CD4-positive, alpha-beta T cell treated with Interleukin-4 for 4 hours (primary cell): ENCODE measurements at places on chromosomes 7 and 10.

GRCh38 chr10:74305730-74306129 is 154.7 kb downstream of the ADK start:
- no peak for DNase-seq

DNA sequence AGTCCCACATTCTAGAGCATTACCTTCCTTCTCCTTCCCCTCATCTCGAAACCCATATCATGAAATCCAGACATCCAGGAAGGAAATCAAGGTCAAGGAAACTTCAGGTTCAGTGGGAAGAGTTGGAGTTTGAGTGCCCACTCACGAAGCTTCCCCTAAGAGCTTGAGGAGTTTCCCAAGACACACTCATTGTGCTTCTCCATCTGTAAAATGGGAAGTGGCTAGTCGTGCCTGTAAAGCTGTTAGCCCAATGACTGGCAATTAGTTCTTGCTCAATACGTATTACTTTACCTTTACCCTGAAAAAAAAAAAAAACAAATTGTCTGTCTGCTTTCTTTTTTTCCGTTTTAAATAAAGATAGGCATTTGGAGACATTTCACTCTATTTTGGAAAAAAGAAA is 42.3 kb downstream of the GPAM start:
- no peak for DNase-seq

- no peak for DNase-seq
These were observed 182.2 kb downstream of the ADK start for GRCh38 chr10:74333174-74333573.

DNA sequence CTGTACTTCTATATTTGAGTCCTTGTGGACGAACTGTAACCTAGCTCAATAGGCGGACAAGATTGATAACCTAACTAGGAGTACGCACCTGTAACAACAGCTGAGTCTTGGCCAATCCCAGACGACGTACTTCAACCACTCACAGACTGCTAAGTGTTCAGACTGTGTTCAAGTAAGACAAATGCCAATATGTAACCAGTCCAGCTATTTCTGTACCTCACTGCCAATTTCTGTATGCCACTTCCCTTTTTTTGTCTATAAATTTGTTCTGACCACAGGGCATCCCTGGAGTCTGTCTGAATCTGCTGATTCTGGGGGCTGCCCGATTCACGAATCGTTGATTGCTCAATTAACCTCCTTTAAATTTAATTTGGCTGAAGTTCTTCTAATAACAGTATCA is 32.2 kb downstream of the HACD1 start:
- DNase-seq = no peak

- DNase-seq = no peak
These were observed 453.5 kb downstream of the AUTS2 start for GRCh38 chr7:70051726-70052125.

GRCh38 chr10:49384268-49384953 is 11.5 kb downstream of the DRGX start:
- DNase-seq = no peak

DNA sequence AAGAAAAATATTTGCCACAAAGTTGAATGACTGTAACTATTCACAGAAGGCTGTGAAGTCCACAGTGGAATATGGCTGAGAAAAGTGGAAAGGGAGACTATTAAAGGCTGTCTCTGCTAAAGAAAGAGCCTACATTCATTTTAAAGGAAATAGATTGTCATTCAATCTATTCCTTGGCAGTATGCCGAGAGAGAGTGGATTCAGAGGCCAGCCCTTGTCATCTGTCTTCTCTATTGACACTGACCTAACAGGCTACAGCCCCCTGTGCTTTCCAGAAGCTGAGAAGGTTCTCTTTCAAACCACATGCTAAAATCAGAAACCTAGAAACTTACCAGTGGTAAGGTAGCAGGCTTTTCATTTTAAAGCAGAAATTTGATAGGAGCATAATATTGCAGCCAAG is 12.1 kb downstream of the ODAD2 start:
- no peak for DNase-seq

GRCh38 chr7:117165656-117166055 is 157.2 kb downstream of the WNT2 start:
- no peak for DNase-seq

DNA sequence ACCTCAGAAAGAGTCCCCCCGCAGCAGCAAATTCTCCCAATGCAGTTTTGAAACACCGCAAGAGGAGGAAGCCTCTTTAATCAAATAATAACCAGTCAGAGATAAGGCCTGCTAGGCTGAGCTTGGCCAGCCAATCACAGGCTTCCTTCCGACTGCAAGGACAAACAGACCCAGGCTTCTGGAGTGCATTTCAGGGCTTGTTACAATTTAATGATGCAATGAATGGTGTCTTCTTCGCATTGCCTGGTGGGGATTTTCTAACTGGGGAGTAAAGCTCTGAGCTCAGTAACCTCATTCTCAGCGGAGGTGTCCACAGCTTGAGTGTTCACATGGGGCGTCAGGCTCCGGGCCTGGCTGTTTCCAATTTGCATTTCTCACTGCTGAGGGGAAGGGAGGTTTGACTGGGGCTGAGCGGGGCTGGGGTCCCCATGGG is 31.8 kb upstream of the GPAM start:
- no peak for DNase-seq

- no peak for DNase-seq
These were observed 129.2 kb downstream of the RPS24 start for GRCh38 chr10:78162853-78163252.

DNA sequence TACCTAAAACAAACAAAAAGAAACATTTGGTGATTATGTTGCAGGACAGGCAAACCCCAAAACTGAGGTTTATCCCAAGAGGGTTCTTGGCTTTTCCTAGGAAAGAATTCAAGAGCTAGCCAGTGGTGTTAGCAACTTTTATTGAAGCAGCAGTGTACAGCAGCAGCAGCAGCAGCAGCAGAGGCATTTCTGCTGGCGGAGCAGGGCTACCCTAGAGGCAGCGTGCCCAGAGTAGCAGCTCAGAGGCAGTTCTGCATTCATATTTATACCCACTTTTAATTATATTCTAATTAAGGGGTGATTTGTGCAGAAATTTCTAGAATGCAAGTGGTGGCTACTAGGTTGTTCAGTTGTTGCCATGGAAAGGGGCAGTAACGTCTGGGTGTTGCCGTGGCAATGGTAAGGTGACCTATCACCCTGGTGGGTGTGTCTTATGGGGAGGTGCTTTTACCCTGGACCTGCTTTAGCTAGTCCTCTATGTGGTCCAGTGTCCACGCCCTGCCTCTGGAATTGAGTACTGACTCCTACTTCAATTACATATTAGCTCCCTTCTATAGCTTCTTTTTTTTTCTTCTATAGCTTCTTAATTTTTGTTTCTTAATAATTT is 53.9 kb downstream of the VCL start:
- no peak for DNase-seq

DNA sequence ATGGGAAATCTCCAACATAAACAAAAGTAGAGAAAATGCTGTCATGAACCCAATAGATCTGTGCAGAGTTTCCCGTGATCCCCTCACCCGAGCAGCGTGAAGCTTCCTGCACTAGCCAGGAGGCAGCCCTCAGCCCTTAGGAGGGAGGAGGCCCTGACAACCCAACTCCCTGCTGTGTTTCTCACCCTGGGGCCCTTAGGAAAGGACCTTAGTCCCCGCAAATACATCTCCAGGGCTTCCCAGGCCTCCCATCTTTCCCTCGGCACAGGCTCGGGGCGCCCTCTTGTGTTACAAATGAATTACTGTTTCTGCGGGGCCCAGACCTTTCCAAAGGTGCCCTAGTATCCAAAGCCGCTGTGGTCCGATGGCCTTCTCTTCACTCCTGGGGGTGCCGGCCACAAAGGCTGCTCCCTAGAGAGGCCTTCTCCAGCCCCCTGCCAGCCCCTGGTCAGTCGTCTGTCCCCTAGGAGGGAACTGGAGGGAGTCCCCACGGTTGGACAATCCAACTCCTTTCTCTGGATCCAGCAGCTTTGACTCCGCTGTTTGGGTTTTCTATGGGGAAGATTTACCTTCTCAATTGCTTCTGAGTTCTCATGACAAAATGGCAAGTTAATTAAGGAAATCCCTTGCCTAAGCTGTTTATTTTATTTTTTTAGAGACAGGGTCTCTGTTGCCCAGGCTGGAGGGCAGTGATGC is 49.9 kb upstream of the SH2B2 start:
- peak; percentile 24 for DNase-seq

GRCh38 chr10:126229686-126230085 is 158.6 kb downstream of the ADAM12 start:
- DNase-seq = no peak

DNA sequence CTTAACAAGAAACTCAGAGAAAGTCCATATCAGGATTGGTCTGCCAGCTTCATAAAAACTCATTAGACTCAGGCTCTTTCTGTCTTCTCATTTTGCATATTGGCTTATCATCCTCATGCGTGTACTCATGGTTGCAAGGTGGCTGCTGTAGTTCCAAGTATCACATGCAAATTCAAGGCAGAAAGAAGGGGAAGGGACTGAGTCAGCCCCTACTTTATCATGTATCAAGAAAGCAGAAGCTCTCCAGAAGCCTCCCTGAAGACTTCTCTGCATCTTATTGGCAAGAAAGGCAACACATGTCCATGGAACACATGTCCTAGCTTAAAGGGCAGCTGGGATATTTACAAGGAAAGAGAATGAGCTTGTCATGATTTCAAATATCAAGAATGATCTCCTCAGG is 19.4 kb upstream of the EZH2 start:
- DNase-seq = no peak

GRCh38 chr7:27359181-27360125 is 116.9 kb downstream of the EVX1 start:
- DNase-seq = no peak

DNA sequence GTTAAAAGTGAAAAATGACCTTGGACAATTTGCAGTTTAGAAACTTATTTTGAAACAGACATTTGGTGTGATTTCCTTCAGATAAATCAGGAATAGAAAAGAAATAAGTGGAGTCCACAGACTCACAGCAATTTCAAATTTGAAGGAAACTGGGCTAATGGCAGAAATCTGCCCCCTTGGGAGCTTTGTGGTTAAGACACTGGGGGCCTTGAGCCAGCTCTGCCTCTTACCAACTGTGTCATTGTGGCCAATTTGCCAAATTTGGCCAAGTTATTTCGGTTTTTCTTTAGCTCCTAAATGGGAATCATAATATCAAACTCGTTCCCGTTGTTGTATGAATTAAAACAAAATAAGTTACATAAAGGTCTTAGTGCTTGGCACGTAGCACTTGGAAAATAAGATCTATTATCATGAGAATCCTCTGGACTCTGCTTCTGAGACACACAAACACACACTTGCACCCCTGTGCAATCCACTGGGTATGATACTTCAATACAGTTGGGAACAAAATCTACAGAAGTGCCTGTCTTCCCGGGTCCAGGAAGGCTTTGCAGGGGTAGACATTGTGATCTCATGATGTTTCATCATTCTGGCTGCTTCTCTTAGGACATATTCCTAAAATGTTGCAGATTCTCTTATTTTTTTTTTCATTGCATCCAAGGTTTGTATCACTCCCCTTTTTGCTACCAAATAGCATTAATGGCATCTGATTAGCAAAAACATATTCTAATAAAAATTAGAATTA is 4.9 kb downstream of the ARMC3 start:
- no peak for DNase-seq

GRCh38 chr7:14209896-14210484 is 220.5 kb upstream of the ETV1 start:
- no peak for DNase-seq

GRCh38 chr10:964321-964987 is 23.8 kb upstream of the GTPBP4 start:
- DNase-seq = no peak

DNA sequence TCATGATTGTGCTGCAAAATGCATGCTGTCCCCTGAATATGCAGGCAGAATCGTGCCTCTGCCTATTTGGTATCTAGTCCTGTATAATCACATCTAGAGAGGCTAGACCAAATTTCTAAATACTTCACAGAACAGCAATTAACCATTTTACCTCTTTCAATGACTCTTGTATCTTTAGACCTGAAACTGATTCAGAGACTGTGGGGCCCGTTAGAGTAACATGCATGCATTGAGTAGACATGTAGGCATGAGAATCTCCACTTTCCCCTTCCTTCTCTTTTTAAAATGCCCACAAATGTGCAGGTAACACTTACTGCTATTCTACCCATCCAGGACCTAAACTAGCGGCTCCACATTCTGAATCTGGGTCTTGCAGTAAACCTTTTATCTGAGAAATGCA is 8.8 kb downstream of the ZNF92 start:
- no peak for DNase-seq

GRCh38 chr7:45126920-45127319 is 15.4 kb upstream of the TBRG4 start:
- DNase-seq = no peak

DNA sequence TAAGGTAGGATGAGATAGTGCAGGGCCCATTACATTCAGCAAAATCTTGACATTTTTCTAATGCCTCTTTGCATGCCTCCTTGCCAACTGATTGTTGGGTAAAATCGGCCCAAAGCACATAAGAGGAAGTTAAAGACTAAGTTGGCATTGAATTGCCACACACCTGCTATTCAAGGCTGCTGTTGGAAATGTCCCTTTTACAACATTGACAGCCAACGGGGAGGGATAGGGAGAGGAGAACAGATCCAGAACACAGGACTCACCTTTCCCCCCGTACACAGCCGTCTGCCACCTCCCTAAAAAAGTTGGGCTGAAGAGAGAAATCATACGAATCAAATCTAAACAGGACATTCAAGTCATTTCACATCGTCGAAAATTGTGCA is 695 bp downstream of the FAM237B start:
- DNase-seq = no peak

GRCh38 chr7:70596598-70596913 is 535.4 kb upstream of the GALNT17 start:
- DNase-seq = no peak

GRCh38 chr7:68524126-68524525 is 1074.1 kb upstream of the AUTS2 start:
- no peak for DNase-seq

- DNase-seq = no peak
These were observed 91.6 kb downstream of the PLCE1 start for GRCh38 chr10:94085288-94085687.

- no peak for DNase-seq
These were observed 1.6 kb upstream of the SEPHS1 start for GRCh38 chr10:13349463-13350274.
